ENCODE measurements at places on chromosomes 16 and 17.
A peak's percentile ranks its signal among the peaks of the same experiment; 100 is the strongest.

GRCh38 chr16:80924372-80924978 lies 82.2 kb downstream of the CMC2 start:
- DNase-seq: no peak

DNA sequence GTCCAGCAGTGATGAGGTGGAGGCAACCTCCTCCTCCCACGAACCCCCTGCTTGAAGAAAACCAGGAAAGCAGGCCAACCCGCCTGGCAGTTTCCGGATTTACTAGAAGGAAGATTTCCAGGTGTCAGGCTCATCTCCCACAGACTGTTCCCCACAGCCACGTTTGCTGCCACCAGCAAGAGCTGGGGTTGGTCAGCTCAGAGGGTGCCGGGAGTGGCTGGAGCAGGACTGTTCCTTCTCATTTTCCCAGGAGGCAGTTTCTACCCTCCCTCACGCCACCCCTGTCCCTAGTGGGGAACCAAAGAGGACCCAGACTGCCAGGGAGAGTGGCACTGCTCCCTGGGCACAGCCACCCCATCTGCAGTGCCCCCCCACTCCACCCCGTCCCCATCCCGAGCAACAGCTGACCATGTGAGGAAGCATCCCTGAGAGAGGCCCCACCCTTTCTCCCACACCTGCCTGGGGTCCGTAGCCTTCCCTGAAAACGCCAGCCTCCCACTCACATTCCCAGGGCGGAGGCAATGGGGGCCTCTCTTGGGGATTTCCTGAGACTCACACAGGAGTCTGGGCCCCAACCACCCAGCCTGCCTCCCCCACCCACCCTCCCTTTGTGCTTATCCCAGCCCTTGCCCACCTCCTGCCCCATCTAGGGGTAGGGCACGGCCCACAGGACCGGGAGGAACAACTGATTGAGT lies 5.9 kb downstream of the KRT17 start:
- DNase-seq: no peak

DNA sequence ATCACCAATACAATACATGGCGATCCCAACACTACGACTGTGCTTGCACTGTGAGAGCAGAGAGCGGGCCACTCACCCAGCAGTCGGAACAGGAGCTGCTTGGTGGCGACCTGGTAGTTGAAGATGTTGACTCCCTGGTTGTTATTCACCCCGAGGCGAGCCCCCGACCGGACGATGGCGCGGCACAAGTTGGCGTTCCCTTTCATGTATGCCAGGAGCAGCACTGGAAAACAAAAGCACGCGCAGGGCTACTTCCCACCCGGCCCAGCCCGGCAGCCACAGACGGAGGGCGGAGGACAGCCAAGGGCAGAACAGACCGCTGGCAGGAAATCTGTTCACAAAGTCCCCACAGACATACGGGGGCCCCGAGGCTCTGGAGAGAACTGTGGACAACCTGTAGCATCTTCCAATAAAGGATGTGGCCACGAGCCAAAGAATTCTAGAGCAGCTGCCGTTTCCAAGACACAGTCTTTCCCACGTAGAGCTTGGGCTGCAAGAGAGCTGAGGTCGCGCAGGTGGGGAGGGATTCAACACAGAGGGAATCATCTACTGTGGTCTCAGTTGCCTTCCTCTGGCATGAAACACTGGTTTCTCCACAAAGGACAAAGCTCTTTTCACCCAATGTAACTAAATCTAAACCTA lies 27.8 kb downstream of the CYB5D2 start:
- DNase-seq: no peak

DNA sequence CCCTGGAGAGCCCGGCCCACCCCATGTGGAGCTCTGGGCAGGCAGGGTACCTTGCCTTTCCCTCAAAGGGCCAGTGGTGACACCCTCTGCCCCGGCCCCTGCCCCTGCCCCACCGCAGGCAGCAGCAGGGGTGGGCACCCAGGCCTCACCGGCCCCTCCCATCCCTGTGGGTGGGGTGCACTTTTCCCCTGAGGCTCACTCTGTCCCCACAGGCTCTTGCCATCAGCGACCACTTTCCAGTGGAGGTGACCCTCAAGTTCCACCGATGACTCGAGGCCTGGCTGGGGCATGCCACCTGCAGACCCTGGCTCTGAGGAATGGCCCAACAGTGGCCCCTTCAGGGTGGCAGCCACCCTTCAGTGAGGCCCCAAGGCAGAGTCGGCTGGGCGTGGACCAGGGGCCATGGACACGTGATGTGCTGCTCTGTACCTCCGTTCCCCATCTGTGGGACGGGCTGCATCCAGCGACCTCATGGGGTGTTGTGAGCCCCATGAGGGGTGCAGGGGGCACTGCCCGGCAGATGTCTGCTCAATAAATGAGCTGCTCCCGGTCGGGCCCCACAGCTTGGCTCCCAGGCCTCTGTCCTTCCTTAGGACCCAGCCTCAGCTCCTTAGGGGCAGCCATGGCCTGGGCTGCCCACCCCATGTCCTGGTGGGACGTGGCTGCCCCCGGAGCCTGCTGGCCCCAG lies 2.0 kb downstream of the DNASE1L2 start:
- DNase-seq: no peak

- DNase-seq: no peak
Measured at GRCh38 chr17:42405076-42405475, 16.8 kb upstream of the STAT3 start.

DNA sequence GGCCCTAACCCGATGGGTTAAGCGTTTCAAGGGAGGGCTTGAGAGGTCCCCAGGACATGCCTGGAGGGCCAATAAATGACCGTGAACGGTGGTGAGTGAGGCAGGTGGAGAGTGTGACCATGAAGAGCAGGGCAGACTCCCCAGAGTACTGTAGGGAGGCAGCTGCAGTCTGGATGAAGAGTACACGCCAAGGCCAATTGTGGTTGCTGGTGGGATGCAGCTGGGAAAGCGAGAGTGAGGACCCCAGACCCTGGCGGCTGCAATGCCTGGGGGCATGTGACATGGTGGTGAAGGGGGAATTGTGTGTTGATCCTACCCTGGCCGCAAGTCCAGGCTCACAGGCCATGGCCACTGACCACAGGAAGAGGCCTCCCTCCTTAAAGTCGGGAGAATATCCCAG lies 62.9 kb downstream of the TMEM235 start:
- DNase-seq: no peak

DNA sequence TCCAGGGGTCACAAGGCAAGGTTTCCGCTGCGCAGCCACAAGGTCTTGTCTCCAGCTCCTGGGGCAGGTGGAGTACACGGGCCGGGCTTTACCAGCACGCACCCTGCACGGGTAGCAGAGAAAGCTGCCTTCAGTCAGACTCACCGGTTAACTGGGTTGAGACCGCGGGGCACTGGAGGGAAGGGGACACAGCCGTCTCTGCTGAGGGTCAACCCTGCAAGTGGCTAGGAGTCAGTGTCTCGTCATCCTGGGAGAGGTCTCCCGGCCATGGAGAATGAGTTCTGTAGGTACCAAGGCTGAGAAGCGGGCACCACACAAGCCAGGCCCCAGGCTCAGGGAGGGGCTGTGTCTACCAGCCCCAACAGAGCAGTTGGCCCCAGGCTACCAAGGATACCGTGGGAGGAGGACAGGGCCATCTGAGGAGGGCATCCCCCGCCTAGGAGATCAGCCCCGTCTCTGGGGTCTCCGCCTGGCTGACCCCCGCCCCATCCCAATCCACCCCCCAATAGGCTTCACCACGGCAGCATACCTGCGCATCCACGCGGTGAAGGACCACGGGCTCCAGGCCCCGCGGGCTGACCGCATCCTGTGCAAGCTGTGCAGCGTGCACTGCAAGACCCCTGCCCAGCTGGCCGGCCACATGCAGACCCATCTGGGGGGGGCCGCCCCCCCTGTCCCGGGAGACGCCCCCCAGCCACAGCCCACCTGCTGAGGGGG lies 2.8 kb upstream of the PRRT2 start:
- no peak for DNase-seq

- DNase-seq: no peak
Measured at GRCh38 chr17:66200685-66201092, 8.8 kb upstream of the CEP112 start.

DNA sequence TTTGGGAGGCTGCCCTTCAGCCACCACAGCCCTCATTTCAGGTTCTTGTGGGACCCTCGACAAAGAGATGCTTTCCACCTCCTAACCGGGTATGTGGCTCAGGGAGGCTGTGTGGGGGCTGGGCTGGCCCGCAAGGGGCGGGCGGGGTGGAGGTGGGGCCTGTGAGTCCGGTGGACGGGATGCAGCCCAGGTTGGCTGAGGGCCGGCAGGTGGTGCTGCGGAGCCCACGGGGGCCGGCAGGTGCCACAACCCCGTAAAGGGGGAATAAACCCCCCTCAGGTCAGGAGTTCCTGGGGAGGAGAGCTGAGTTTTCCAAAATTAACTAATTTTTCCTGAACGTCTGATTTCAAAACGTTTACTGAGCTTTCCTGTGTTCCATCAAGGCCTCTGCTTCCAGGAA lies 4.9 kb upstream of the CIAO3 start:
- DNase-seq: no peak

DNA sequence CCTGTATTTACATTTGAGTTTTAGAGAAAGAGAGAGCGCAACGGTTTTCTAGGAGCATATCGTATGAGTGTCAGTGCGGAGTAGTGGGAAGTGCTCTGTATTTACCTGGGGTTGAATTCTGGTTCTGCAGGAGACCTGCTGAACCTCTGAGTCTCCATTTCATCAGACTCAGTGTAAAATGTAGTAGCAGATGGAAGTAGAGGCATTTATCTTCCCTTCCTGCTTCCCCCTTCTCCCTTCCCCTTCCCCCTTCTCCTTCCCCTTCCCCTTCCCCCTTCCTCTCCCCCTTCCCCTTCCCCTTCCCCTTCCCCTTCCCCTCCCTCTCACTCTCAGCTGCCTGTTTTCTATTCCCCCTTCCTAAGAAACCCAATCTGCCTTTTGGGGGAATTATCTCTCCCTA lies 426.9 kb downstream of the NPIPA7 start:
- no peak for DNase-seq

GRCh38 chr17:72946156-72946555 lies 146.3 kb downstream of the SLC39A11 start:
- DNase-seq: no peak

DNA sequence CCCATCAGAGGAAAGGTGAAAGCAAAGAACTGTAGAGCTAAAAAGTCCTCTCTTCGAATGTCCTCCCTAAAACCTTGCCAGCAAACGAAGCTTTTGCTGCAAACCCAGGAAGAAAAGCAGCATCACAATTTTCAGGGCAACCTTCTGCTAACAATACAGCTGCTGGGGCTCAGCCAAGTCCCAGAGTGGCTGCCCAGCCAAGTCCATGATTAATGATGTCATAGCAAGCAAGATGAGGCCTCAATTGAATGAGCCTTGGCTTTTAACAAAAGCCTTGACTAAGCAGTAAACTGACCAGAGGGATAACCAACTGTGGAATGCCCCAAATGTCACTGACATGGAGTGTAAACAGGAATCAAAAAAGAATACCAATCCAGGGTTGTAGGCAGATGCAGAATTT lies 342.7 kb downstream of the PMP22 start:
- DNase-seq: no peak

DNA sequence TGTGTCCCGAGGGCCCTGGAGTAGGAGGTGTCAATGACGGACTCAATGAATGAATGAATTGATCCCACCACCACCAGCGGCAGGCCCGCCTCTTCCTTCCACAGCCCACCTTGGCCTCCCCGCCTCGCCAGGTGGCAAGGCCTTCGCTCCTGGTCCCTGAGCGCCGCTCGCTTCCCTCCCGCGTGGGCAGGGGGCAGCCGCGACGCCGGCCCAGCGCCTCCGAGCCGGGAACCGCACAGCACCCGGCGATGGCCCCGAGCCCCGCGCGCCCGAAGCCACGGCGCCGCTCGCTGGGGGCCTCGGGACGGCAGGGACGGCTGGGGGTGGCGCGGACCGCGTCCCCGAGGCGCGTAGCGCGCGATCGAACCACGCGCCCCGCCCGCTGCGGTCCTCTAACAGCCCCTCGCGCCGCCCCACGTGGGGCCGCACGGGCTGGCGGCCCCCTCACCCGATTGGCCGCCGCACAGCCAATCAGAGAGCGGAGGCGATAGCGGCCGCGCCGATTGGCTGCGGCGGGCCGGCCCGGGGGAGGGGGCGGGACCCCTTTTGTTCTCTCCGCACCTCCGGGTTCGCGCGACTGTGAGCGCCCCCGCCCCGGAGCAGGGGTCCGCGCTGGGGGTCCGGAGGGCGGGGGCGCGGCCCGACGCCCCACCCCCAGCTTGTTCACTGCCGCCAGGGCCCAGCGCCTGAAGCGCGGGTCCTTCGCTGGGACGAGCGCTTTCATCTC lies 31.4 kb downstream of the ACTG1 start:
- DNase-seq: peak; percentile 36

- no peak for DNase-seq
Measured at GRCh38 chr16:66539623-66540469, 10.1 kb downstream of the TK2 start.

GRCh38 chr16:67449336-67449735 lies 18.4 kb downstream of the HSD11B2 start:
- no peak for DNase-seq

DNA sequence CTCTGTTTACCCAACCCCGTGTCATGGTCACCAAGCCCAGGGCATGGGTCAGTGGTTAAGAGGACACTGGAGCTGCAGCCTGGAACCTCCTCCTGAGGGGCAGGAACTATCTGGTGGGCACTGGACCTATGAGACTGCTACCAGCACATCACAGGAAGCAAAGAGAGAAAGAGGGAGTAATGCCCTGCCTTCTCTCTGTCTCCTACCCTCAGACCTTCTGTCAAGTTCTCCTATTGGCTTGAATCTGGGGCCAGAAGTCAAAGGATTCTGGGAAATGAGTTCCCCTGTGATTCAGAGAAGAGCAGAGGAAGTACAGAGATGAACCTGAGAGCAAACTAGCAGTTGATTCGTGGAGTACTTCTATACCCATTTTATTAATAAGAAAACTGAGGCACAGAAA lies 123.0 kb upstream of the GNAO1 start:
- DNase-seq: no peak

- no peak for DNase-seq
Measured at GRCh38 chr17:39666231-39666600, 1.1 kb downstream of the TCAP start.

DNA sequence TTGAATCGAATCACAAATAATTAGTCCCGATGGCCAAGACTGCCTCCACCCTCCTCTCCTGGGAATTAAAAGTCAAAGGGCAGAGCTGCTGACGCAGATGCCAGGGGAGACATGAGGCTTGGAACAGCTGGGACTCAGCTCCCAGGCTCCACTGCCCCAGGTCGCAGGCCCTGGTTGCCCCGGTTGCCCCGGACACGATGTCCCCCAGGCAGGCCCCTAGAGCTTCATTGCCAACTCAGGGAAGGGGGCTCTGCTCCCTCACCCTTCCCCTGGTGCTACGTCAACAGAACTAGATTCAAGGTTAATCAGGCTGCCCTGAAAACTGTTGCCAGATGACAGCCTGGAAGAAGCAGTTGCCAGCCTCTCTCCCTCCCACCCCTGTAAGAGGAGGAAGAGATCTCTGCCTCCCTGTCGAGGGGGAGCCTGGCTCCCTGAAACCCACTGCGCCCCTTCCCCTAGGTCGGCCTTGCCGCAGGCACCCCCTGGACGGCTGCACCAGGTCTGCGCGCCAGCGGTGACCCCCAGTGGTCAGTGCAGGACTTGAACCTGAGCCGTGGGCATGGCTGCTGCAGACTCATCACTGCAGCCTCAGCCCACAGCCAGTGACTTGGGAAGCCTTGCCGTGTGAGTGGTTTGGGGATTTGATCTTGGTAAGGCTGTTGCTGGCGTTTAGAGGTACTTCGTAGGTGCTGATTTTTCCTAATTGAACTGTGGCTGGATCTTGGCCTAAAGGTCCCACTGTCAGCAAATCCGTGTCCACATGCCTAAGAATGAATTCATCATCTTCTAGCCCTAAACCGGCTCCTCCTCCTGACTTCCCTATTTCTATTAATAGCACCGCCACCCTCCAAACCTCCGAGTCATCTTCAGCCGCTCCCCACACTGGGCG lies 84.1 kb upstream of the TOB1 start:
- peak; percentile 42 for DNase-seq

GRCh38 chr17:35765086-35765710 lies 4.5 kb downstream of the C17orf50 start:
- no peak for DNase-seq

- DNase-seq: no peak
Measured at GRCh38 chr16:52451971-52452421, 94.9 kb downstream of the TOX3 start.
